Heart left ventricle (tissue), 16 donors: ENCODE measurements at places on chromosomes 7 and 10. TPM values are rescaled to one million over a fixed set of nuclear protein-coding genes. Genes with fewer than 3 reads are reported as not detected.

DNA sequence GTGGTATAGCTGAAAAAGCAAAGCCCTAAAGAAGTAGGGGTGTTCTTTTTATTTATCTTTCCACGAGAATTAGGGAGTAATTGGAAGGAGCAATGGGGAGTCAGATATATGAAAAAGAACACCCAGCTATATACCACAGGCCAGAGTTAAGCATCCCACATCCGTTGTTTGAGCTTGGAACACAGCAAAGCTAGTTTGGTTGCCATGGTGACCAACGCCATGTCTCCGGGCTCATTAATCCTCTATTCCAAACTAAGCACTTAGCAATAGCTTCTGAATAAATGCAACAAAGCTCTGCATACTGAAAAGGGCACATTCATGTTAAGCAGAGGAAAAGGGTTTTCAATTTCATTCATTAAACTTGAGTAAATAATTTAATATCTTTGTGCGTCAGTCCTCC lies 23.5 kb downstream of the ASB4 start:
- H3K4me1 ChIP-seq: no peaks in the 10 kb centered on the region
- no peak for DNase-seq
- no peaks in the 10 kb centered on the region for H3K36me3 ChIP-seq
- no peaks in the 10 kb centered on the region for H3K27me3 ChIP-seq
- H3K4me3 ChIP-seq: no peak overlapping the region

DNA sequence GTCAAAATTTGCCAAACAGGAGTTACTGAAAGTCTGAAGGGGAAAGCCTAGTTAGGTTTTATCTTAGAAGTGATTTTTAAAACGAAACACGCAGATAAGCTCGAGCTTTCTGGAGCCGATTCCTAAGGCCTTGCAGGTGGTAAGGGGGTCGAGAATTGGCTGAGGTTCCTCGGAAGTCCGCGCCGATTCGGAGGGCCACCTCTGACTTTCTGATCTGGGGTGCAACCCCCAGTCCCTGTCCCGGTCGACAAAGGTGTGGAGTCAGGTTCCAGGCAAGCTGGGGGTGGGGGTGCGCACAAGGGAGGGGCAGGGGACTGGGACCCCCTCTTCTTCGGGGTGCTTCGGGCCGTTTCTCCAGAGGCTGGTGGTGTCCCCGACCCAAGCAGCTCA lies 701 bp upstream of the CUL1 start:
- peaks cover 40% of the 10 kb centered on the region for H3K4me1 ChIP-seq
- no peaks in the 10 kb centered on the region for H3K36me3 ChIP-seq
- no peak for DNase-seq
- H3K27ac ChIP-seq: peak overlapping the region; percentile 97
- H3K27me3 ChIP-seq: no peaks in the 10 kb centered on the region

- no peak for DNase-seq
- H3K4me3 ChIP-seq: no peak overlapping the region
- no peaks in the 10 kb centered on the region for H3K36me3 ChIP-seq
- H3K27me3 ChIP-seq: no peaks in the 10 kb centered on the region
- peaks cover 2% of the 10 kb centered on the region for H3K4me1 ChIP-seq
- H3K27ac ChIP-seq: peak overlapping the region; percentile 79
Observed at GRCh38 chr10:17076626-17077345, 52.8 kb downstream of the CUBN start.

- no peak overlapping the region for H3K4me3 ChIP-seq
- DNase-seq: no peak
- H3K27me3 ChIP-seq: no peaks in the 10 kb centered on the region
- H3K36me3 ChIP-seq: no peaks in the 10 kb centered on the region
Observed at GRCh38 chr7:32515890-32516550, 20.7 kb downstream of the AVL9 start.

DNA sequence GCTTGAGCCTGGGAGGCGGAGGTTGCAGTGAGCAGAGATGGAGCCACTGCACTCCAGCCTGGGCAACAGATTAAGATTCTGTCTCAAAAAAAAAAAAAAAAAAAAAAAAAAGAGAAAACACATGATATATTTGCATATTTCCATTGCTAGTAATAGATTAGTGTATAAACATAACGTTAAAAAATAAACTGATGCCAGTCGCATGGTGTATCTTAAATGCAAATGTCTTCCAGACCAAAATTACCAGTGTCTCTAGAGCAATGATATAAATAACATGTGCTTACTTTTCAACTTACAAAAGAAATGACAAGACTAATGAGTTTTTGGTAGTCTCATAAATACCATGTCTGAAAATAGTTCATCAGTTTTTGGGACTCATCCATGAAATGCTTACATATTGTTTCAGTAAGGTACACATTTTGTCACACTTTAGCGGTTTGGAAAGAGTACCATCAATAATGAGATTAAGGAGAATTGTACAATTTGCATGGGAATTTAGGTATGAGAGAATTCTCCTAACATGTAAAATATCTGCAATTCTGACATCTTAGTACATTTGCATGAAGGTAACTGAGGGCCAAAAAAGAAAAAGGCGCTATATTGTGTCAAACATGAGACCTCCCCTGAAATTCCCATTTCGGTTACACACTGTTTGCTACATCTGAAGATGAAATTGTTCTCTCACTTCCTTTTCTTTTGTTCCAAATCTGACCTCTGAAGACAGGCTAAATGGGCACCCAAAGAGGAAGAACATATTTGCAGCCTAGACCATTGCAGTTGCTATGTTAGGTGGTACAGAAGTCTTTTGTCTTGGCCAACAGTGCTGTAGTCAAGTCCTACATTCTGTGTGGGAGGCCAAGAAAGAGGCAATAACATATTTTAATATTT lies 51.5 kb upstream of the PIP4K2A start:
- H3K4me1 ChIP-seq: peaks cover 14% of the 10 kb centered on the region
- H3K27ac ChIP-seq: no peak overlapping the region
- no peak overlapping the region for H3K4me3 ChIP-seq
- H3K36me3 ChIP-seq: no peaks in the 10 kb centered on the region

DNA sequence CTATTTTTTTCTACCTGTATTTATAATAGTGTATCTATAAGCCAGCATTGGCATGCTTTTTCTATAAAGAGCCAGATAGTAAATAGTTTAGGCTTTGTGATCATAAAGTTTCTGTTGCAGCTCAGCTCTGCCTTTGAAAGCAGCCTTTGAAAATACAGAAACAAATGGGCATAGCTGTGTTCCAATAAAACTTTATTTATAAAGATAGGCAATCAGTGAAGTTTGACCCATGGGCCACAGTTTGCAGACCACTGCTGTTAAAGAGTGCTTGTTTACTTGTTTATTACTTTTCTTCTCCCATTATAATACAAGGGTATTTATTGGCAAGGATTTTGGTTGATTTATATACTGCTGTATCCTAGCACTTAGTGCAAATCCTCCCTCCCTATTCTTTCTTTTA lies 72.5 kb downstream of the SRI start:
- H3K4me3 ChIP-seq: no peak overlapping the region
- H3K36me3 ChIP-seq: no peaks in the 10 kb centered on the region
- no peaks in the 10 kb centered on the region for H3K27me3 ChIP-seq
- H3K27ac ChIP-seq: no peak overlapping the region
- no peak for DNase-seq

CYP26A1 gene
- total RNA-seq: not detected

CCL26 gene
- not detected for total RNA-seq

MDH2 gene
- total RNA-seq: 591 TPM

BTBD16 gene
- not detected for total RNA-seq
